HCT116 (cell line): ENCODE measurements at places on chromosomes 11 and 22. TPM values are rescaled to one million over a fixed set of nuclear protein-coding genes. Genes with fewer than 3 reads are reported as not detected.

- H3K4me1 ChIP-seq: no peaks in the 10 kb centered on the region
- H3K27ac ChIP-seq: no peak overlapping the region
- no peak overlapping the region for H3K4me3 ChIP-seq
- no peaks in the 10 kb centered on the region for H3K27me3 ChIP-seq
Measured at GRCh38 chr11:104695065-104695463, 203.2 kb downstream of the CASP12 start.

DNA sequence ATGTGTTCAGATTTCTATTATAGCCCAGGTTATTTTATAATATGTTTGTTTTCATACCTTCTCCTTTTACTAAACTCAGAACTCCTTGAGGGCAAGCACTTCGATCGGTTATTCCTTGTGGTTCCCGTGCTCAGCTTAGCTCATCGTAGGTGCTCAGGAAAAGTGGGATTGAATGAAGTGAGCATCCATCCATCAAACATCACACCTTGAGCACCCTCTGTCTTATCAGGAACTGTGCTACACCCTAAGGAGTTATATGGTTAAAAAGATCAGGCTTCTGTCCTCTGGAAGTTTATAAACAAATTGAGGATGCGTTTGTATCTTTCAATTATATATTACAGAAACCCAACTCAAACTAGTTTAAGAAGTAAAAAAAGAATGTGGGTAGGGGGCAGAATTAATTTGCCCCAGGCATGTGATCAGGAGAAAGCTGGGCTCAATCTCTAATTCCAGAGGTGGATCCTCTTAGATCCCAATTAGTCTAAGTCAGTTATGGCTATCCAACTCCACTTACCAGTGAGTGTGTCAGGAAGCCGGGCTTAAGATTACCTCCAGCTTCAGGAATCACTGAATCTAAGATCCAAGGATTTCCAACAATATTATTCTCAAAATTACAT lies 59.9 kb upstream of the RRAS2 start:
- H3K4me1 ChIP-seq: peaks cover 14% of the 10 kb centered on the region
- H3K36me3 ChIP-seq: no peaks in the 10 kb centered on the region
- DNase-seq: peak; percentile 48
- H3K27me3 ChIP-seq: no peaks in the 10 kb centered on the region
- no peak overlapping the region for H3K27ac ChIP-seq
- no peak overlapping the region for H3K4me3 ChIP-seq

DNA sequence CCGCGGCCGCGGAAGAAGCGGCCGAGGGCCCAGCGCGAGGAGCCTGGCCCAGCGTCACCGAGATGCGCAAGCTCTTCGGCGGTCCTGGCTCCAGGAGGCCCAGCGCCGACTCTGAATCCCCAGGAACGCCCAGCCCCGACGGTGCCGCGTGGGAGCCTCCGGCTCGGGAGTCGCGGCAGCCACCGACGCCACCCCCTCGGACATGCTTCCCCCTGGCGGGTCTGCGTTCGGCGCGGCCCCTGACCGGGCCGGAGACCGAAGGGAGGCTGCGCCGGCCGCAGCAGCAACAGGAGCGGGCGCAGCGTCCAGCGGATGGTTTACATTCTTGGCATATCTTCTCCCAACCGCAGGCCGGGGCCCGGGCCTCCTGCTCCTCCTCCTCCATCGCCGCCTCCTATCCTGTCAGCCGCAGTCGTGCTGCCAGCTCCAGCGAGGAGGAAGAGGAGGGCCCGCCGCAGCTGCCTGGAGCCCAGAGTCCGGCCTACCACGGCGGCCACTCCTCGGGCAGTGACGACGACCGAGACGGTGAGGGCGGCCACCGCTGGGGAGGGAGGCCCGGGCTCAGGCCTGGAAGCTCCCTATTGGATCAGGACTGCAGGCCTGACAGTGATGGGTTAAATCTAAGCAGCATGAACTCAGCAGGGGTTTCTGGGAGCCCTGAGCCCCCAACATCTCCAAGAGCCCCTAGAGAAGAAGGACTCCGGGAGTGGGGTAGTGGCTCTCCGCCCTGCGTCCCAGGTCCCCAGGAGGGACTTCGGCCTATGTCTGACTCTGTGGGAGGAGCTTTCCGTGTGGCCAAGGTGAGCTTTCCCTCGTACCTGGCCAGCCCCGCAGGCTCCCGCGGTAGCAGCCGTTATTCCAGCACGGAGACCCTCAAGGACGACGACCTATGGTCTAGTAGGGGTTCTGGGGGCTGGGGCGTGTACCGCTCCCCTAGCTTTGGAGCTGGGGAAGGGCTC lies 1.2 kb downstream of the ARHGEF17 start:
- H3K4me3 ChIP-seq: peak overlapping the region; percentile 77
- no peaks in the 10 kb centered on the region for H3K36me3 ChIP-seq
- peaks cover 16% of the 10 kb centered on the region for H3K4me1 ChIP-seq
- peak overlapping the region; percentile 92 for H3K27ac ChIP-seq
- no peaks in the 10 kb centered on the region for H3K27me3 ChIP-seq

DNA sequence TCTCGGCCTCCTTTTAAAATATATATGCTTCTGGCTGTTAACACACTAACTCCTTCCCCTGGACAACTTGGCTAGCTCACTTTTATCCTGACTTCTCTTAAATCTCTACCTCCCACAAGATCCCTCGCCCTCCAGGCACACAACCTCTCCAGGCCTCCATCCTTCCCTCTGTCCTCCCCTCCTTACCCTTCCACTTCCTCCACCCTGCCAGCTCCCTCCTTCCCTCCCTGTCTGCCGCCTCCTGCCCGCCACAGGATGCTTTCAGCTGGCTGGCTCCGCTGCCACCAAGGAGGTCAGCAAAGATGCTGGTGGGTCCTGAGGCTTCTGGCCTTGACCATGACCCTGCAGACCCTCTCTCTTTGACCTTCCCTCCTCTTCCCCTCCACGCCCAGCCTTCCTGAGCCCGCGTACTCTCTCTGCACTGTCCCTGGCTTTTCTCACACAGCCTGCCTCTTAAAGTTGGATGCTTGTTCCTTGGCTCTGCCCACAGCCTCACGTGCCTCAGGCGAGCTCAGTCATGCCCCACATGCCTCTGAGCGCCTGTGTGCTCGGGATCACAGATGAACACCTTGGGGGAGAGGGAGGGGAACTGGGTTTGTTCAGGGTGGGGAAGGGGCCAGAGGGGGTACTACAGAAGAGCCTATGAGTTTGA lies 6.7 kb downstream of the NFAM1 start:
- H3K4me1 ChIP-seq: no peaks in the 10 kb centered on the region
- no peak for DNase-seq
- H3K27ac ChIP-seq: no peak overlapping the region
- H3K27me3 ChIP-seq: no peaks in the 10 kb centered on the region
- no peaks in the 10 kb centered on the region for H3K36me3 ChIP-seq

- H3K27me3 ChIP-seq: no peaks in the 10 kb centered on the region
- DNase-seq: no peak
- H3K4me1 ChIP-seq: no peaks in the 10 kb centered on the region
- no peak overlapping the region for H3K4me3 ChIP-seq
- H3K36me3 ChIP-seq: no peaks in the 10 kb centered on the region
- H3K27ac ChIP-seq: no peak overlapping the region
Measured at GRCh38 chr11:225734-226453, 10.2 kb downstream of the SIRT3 start.

DNA sequence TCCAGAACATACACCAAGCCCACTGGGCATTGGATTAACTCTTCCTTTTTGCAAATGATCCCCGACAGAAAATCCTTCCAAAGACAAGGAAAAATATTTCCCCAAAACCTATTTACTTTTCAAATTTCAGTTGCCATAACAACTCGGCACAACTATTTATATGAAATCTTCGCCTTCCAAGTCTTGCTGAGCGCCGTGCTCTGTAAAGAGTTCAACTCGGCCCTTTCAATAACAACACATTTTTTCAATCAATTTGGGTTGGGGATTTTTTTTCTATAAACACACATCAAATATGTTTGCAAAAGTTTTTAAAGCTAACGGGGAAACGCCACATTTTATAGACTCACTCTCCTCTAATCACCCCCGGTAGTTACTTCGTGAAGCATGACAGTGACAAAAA lies 333.8 kb downstream of the MN1 start:
- H3K36me3 ChIP-seq: no peaks in the 10 kb centered on the region
- no peak for DNase-seq
- no peaks in the 10 kb centered on the region for H3K4me1 ChIP-seq
- H3K27ac ChIP-seq: no peak overlapping the region

DNA sequence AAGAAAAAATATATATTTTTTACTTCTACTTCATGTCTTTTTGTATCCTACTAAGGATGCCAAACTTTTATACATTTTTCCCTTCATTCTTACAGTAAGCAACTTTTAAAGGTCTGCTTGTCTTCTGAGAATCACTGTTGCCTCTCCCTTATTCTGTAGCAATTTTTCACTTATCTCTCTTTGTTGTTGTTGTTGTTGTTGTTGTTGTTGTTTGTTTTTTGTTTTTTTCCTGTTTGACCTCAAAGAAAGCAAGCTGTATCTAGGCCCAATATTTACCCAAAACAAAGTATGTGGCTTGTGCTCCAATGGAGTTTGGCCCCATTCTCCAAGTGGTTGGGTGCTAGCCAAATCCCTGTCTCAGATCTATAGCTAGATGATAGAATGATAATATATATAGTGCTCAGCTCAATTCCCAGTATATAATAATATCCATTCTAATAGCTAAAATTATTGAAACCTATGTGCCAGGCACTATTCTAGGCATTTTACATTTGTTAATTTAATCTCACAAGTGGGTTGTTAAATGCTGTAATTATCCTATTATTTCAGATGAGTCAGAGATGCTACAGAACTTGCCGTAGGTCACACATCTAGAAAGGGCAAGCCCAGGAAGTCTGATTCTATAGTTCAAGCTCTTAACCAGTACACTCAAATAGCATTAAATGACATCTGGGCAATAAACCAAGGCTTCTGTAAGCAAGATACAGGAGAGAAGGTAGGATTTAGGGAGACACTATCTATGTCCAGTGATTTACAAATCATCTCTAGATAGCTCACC lies 205.1 kb upstream of the PITPNB start:
- H3K4me1 ChIP-seq: no peaks in the 10 kb centered on the region
- H3K36me3 ChIP-seq: no peaks in the 10 kb centered on the region
- no peak overlapping the region for H3K27ac ChIP-seq
- DNase-seq: no peak

- peaks cover 7% of the 10 kb centered on the region for H3K27me3 ChIP-seq
- no peaks in the 10 kb centered on the region for H3K4me1 ChIP-seq
- no peaks in the 10 kb centered on the region for H3K36me3 ChIP-seq
Measured at GRCh38 chr11:124233376-124233775, 7.5 kb upstream of the OR8G1 start.

- DNase-seq: no peak
- H3K27me3 ChIP-seq: no peaks in the 10 kb centered on the region
- H3K4me1 ChIP-seq: peaks cover 15% of the 10 kb centered on the region
- no peaks in the 10 kb centered on the region for H3K36me3 ChIP-seq
- no peak overlapping the region for H3K4me3 ChIP-seq
Measured at GRCh38 chr11:71302911-71303310, 50.5 kb upstream of the SHANK2 start.

DNA sequence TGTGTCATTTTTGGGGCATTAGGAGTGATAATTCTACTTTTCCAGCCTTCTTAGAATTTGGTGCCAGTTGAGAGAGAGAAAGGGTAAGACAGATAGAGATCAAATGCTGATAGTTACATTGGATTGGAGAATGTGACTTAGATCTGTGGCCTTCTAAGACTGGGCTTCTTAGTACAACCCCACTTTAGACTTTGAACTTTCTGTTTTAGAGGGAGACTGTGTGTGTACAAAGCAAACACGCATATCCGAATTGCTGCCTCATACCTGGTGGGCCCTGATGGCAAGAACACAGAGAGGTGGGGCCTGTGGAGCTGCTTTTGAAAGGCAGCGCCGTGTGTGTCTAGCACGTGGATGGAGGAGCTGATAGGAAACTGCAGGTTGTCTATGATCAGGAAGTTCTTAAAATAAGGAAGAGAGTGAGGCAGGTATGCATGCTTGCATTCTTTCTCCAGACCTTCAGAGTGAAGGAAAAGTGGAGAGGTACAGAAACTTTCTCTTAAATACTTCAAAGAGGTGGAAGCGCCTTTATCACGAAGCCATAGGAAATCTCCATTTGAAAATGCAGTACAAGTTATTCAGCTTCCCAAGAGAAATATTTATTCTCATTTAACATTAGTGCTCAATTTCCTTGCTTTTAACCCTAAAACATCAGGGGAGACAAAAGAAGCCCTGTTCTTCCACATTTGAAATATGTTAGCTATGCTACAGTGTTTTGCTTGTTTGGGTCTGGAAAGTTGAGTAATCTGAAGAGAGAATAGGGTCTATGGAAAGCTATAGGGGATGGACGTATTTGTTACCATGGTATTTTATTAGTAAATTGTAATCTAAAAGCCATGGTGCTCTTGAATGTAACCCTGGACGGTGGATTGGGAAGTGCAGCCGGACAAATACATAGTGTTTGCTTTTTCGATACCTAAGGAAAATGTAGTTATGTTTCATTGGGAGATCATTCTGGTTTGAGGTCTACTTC lies 13.7 kb downstream of the PDHX start:
- no peaks in the 10 kb centered on the region for H3K36me3 ChIP-seq
- H3K27ac ChIP-seq: no peak overlapping the region
- no peaks in the 10 kb centered on the region for H3K4me1 ChIP-seq
- no peak for DNase-seq
- H3K4me3 ChIP-seq: no peak overlapping the region

The SMIM35 gene
- not detected for total RNA-seq
